ENCODE measurements at places on chromosomes 11 and 22.

- DNase-seq: no peak
These were observed 44.3 kb upstream of the JAM3 start for GRCh38 chr11:134024420-134025081.

- no peak for DNase-seq
These were observed 217.9 kb upstream of the MTNR1B start for GRCh38 chr11:92751594-92751993.

- no peak for DNase-seq
These were observed 36.7 kb upstream of the LMO2 start for GRCh38 chr11:33928564-33928963.

DNA sequence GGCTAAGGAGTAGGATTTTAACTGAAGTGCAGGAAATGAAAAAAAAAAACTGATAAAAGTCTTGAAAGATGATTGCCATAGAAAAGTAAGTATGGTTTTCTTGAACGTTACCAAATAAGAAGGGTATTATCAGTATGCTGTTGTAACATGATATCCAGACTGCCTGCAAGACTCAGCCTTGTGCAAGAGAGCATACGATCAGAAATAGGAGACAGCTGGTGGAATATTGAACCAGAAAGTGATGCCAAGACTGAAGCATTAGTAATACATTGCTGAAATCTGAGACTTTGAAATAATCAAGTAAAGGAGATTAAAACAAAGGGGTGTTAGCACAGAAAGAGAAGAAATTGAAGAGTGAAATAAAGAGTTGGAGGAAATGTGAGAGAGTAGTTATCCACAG, 452.7 kb upstream of the CNTN5 start:
- DNase-seq: no peak

GRCh38 chr11:125072961-125073590, 10.0 kb downstream of the SLC37A2 start:
- DNase-seq: no peak

- no peak for DNase-seq
These were observed 255.7 kb downstream of the BUD13 start for GRCh38 chr11:116517077-116517476.

DNA sequence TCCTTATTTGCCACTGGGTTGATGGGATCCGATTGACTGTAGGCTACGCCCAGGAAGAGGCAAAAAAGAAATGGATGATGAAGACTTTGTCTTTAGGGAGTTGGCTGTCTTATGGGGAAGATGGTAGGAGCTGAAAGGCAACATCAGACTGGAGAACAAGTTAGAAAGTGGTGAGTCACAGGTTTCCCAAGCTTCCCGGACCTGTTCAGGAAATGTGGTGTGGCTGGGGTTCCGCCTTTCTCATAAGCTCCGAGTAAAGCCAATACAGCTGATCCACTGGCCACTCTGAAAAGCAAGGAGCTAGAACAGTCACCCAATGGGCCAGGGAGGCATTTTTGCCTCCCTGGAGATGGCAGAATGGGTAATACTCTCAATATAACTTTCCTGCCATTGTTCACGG, 194.5 kb downstream of the SNX19 start:
- no peak for DNase-seq
